SW480 (cell line): ENCODE measurements at places on chromosomes 6 and 20.

GRCh38 chr20:11852189-11852588, 65.5 kb upstream of the BTBD3 start:
- DNase-seq, result no peak

- no peak for DNase-seq
Measured at GRCh38 chr6:83273596-83273995, 80.4 kb downstream of the RWDD2A start.

DNA sequence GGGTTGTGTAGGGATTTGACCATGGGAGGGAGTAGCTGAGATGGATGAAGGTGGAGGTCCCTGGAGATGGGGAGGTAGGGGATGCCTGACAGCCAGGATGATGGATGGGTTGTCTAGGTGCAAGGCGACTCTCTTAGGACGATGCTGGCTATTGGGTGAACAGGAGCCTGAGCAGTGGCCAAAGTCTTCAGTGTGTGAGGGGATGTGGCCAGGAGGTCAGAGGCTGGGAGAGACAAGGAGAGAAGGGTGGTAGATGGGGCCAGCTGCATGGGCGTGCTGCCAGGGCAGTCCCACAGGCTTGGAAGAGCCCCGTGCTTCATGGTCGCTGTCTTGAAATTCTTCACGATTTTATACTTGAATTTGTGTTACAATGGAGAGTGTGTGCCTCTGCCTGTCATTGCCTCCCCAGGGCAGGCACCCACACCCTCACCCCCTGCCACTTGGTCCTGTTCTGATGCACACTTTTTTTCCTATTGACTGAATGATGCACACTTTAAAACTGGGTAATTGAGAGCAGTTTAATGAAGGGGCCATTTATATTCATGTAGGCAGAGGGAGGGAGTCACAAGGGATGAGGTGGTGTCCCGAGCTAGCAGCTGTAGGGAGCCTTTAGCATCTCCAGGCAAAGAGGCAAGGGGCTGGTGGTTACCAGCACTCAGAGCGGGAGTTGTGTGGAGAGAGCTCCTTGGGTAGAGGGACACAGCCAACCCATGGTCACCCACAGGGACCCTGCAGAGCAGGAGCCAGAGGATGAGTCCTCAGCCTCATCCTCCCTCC, 120.7 kb downstream of the DHX35 start:
- DNase-seq, result no peak

DNA sequence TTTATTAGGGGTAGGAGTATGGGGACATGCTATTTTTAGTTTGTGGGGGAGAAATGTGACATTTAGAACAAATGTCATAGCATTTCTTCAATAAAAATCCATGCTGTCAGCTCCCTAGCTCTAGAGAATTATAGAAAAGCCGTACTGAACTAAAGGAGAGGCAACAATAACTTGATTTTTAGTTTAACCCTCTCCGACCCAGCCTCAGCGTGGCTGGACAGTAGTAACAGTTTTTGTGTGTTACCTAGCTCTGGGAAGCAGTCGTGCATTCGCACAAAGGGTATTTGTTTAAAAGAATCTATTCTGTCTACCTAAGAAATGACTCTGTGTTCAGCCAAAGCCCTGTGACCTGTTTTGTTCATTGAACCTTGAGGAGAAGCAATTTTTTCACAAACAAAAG, 442.4 kb upstream of the SOX4 start:
- no peak for DNase-seq

GRCh38 chr20:56826705-56827665, 197.9 kb downstream of the TFAP2C start:
- DNase-seq, result no peak
